NCI-H526 (cell line): ENCODE measurements at places on chromosomes 7 and 10.

GRCh38 chr7:28155964-28156363, 24.6 kb downstream of the JAZF1 start:
- DNase-seq = no peak

- no peak for DNase-seq
Observed at GRCh38 chr7:130276796-130277762, 10.4 kb downstream of the CPA2 start.

DNA sequence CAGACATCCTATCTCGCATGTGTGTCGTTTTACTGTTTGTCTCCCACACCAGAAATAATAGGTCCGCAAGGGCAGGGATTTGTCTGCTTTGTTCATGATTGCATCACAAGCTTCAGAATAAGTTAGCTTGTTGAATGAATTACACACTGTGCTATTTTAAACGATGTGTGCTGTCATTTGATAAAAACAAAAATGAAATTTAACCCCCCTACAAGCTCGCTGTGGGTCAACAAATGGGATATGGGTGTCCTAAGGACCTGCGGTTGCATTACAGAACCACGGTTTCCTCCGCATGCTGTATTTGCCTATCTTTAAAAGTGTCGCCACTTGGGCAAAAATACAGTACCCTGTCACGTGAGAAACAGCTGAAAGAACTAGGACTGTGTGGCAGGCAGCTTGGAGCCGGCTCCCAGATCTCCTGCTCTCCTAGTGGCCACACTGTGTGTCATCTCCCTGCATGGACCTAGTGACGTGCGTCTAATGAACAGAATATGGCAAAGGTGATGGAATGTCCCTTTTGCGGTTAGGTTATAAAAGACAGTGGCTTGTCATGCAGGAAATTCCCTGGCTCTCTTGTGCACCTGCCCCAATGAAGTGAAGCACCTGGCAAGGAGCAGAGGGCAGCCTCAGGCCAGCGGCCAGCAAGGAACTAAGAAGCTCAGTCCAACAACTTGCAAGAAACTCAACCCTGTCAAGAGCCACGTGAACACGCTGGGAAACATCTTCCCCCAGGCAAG, 32.9 kb upstream of the CRYGN start:
- peak; percentile 42 for DNase-seq

DNA sequence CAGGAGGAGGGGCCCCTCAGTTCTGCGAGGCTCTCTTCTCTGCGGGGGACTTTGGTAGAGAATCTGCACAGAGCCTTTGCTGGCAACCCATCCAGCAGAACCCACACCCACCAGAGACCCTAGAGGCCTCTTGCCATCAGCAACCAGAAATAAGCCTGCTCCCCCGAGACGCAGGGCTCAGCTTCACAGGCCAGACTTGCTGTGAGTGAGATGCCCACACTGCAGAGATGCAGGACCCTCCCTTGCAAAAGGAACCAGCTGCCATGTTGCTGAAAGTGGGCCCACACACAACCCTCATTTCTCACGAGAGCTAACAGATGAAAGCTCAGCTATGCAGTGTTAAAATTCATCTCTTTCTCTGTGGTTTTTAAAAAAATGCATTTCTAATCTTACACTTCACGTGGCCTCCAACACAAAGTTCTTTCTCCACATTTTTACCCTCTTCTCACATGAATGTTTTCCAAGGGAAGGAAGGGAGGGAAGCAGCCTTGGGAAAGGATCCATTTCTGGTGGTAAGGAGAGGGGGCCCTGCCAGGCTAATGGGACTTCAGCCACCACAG, 171.6 kb downstream of the CCDC3 start:
- DNase-seq = no peak

GRCh38 chr10:38605153-38605661, 511.1 kb downstream of the ZNF37A start:
- no peak for DNase-seq

- no peak for DNase-seq
Observed at GRCh38 chr10:52923520-52923919, 150.9 kb upstream of the MBL2 start.

DNA sequence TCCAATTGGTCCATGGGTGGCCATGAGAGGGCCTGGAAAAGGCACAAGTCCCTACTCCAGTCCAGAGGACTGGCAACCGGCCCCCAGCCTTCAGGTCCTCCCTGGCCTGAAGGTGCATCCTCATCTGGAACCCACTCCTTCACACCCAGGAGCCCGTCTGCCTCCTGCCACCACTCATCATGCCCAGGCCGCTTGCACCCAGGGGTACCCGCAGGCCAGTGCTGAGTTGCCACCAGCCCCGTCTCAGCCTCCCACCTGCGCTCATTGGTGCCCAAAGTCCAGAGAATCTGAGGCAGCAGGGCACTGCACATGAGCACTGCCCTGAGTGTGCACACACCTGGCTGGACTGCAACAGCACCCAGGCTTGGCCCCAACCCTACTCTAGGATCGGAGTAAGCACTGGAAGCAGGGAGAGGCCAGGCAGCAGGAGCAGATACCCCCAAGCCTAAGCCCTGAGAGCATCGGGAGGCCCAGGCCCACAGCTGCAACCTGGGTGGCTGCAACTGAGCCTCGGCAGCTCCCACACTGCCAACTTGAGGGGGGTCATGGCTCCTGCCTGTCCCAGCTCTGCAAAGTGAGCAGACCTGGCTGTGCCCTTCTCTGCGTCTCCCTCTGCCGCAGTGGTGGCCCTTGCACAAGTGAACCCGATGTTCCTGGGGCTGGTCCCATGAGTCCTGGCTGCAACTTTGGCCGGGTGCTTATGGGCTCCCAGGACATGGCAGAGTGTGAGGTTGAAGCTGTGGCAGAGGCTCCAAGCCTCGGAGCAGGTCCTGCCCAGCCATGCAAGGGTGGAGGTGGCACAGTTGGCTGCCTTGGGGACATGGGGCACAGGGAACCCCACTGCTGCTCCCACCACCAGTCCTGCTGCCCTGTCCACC, 44.3 kb downstream of the TCERG1L start:
- no peak for DNase-seq

DNA sequence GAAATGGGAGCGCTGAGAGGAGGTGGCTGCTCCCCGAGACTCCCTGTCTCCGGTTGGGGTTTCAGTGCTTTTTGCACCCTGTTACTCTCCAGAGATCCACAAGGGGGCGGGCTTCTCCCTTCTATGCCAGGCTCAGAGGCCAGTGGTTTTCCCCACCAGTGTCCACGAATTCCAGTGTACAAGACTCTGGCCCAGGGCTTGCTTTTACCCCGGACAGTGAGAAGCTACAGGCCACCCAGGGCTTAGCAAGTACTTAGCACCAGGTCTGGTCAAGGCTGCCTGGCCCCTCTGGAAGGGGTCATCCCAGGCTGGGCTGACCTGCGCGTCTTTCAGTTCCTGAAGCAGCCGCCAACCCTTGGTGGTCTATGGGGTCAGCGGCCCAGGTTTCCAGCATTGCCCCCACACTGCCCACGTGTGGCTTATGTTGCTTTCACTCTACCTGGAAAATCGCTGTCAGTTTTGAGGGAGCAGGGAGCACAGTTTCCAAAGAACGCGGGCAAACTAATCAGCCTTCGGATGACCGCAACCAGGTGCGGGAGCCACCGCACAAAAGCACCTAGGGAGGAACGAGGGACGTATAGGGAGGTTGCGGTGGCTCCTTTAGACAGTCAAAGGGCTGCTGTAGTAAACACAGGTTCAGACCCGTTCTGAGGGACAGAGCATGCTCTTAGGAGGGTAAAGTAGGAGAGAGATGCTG, 6.8 kb downstream of the CYP26A1 start:
- DNase-seq = peak; percentile 9

DNA sequence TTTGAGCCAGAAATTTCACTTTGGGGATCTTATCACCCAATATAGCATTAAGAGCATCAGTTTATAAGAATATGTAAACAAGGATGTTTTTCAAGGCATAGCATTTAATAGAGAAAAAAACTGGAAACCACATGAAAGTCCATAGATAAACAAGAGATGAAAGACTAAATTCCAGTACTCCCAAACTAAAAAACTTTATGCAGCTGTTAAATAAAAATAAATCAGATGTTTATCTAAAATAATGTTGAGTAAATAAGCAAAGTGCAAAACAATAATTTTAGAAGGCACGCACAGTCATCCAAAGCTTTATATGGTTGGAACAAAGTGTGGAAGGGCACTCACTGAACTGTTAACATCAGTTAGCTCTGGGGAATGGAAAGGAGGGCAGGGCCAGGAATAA, 21.0 kb downstream of the RNLS start:
- DNase-seq = no peak

GRCh38 chr10:101878869-101879268, 35.3 kb upstream of the KCNIP2 start:
- no peak for DNase-seq

DNA sequence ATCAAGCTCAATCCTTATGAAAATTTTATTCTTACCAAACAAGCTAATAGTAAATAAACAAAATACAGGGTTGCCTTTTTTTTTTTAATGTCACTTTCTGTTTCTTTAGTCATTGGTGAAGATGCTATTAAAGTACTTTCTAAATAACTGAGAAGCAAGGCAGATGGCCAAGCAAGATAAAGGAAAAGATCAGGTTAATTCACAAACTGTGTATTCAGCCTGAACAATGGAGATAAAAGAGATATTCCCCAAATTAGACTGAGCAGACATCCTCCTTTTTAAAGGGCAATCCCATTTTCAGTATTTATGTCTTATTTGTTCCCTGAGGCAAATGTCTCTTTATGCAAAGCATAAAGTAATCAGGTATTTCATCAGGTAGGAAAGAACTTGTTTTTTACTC, 23.1 kb upstream of the XRCC2 start:
- DNase-seq = peak; percentile 13

- DNase-seq = no peak
Observed at GRCh38 chr7:126026421-126027088, 1096.9 kb upstream of the POT1 start.

GRCh38 chr7:101060992-101061391, 24.3 kb upstream of the TRIM56 start:
- DNase-seq = no peak

- DNase-seq = no peak
Observed at GRCh38 chr10:64813391-64813790, 1292.2 kb downstream of the REEP3 start.

GRCh38 chr7:44693641-44694313, 54.9 kb upstream of the ZMIZ2 start:
- no peak for DNase-seq

DNA sequence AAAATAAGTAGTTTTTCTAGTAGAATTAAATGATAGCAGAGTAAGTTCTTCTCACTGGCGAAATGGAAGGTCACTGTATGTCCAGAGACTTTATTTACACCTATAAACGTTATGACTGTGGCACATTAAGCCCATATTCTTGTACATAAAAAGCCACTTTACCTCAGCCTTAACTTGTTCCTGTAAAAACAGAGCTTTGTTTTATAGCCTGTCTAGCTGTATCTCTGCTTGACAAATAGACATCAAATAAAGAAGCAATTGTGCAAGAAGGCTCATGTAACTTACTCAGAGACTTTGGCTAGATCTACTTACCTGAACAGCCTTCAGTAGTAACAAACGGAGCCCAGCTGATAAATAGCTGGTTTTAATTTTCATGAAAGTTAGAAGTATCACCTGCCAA, 324.1 kb upstream of the BMPER start:
- no peak for DNase-seq

DNA sequence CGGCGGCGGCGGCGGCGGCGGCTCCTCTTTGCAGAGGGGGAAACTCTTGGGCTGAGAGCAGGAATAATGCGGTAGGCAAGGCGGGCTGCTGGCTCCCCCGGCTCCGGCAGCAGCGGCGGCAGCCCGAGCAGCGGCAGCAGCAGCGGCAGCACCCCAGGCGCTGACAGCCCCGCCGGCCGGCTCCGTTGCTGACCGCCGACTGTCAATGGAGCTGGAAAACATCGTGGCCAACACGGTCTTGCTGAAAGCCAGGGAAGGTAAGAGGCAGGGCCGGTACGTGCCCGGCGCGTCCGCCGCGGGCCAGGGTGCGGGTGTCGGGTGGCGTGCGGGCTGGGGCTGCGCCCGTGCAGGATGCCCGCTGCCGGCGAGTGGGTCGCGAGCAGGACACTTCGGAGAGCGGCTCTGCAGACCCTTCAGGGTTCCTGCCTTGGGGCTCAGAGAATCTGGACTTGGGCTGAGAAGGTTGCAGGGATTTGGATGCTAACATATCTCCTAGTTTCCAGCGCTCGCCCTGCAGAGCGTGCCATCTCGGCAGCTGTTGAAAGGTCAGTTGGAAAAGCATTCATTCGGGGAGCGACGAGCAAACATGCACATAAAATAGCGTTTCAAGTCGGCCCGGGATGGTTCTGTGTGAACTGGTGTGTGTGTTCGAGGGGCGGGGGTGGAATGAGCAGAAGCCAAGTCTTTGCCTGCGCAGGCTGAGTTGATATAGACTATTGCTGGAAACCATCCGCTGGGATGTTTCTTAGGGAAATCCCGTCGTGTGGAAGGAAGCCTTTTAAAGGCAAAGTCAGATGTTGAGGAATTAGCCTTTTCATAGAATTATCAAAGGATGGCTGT, 562 bp downstream of the GRK5 start:
- peak; percentile 26 for DNase-seq

- no peak for DNase-seq
Observed at GRCh38 chr10:121854809-121855445, 72.9 kb downstream of the ATE1 start.

DNA sequence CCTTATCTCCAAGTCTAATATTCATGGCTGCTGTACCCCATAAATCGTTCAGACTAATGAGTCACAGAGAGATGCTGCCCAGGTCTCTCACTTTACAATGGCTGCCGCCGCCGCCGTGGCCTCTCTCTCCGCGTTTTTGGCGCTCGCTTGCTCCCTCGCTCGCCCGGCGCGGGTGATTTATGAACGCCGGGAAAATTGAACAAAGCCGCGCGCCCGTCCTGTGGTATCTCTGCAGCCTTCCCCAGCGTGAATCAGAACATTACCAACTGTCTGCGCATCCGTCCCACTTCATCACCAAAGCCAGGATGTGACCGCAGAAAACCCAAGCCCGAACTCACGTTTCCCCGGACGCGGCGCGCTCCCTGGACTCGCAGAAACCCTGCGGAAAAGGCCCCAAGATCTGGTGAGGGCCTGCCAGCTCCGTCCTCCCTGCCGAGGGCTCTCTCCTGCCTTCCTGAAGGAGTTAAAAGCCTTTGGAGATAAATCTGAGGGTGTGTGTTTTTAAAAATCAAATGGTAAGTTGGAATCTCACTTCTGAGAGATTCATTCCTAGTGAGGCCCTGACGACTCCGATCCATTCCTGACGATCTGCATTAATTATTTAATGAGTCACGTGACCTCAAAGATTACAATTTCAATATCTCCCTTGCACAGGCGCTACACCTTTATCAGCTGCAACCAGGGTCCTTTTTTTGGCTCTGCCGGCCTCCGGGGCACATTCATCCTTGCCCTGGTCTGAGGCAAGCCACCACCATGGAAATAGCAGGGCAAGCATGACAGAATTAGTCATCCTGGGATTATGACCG, 6.3 kb downstream of the HOXA4 start:
- no peak for DNase-seq

DNA sequence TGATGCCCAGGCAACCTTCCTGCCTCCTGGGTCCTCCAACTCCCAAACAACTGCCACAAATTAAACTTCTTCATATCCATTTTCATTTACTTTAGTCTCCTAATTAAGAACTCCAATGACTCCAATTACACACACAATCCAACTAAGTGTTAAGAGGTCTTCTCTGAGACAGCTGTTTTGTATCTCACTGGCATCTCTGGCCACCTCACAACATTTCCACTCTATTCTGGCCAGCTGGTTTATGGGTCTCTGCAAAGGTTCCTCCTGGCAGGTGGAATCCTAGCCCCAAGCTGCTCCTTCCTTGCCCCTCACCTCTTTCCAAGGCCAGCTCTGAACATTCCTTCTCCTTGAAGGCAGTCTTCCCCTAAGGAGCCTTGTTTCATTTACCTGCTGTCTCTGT, 123.1 kb upstream of the HPS1 start:
- DNase-seq = no peak
